Activated CD4-positive, alpha-beta T cell treated with anti-CD3 and anti-CD28 coated beads for 36 hours (primary cell): ENCODE measurements at places on chromosomes 11 and 22.

- DNase-seq = no peak
Measured at GRCh38 chr11:128532016-128532571, 55.3 kb downstream of the ETS1 start.

DNA sequence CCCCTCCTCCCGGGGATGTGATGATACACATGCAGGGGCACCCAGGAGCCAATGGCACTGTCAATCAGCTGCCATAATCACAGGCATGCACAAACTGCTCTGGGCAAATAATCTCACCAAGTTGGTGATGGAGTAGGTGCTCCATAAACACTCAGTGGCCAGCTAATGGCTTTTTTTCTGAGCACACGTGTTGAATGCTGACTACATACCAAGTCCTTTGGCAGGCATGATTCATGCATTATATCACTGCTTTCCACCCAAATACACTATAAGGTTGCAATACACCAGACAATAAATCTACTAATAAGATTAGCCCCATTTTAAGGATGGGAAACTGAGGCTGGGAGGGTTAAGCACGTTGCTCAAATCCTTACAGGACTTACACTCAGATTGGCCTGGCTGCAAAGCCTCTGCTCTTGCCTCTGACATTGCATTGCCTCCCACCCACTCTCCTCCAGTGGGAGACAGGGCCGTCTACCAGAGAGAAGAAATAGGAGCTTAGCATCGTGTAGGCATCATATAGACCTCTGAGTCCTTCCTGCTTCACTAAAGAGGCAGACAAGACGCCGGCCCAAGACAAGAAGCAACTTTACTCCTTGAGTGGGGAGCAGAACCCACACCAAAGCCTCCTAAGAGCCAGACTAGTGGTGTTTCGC is 32.7 kb upstream of the ACCSL start:
- no peak for DNase-seq

GRCh38 chr22:46352691-46353386 is 17.3 kb downstream of the TRMU start:
- DNase-seq = peak; percentile 34

DNA sequence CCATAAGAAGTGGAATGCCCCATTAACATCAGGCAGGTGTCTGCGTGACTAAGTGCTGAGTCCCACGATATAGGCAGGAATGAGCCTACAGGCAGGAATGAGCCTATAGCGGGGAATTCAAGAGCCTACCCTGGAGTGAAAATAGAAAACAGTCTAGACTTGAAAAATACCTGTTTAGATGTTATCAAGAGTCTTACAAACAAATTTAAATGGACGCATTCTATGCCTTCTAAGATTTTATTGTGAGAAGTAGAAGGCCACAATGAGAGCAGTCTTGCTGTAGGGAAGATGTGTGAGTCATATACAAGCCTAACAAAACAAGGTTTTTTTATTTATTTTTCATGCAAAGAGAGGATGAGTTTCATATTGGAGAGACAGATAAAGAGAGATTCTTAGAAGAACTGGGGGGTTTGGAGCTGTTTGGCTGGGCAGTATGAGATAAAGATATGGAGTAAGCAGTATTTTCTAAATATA is 200.8 kb upstream of the ZC3H12C start:
- no peak for DNase-seq

DNA sequence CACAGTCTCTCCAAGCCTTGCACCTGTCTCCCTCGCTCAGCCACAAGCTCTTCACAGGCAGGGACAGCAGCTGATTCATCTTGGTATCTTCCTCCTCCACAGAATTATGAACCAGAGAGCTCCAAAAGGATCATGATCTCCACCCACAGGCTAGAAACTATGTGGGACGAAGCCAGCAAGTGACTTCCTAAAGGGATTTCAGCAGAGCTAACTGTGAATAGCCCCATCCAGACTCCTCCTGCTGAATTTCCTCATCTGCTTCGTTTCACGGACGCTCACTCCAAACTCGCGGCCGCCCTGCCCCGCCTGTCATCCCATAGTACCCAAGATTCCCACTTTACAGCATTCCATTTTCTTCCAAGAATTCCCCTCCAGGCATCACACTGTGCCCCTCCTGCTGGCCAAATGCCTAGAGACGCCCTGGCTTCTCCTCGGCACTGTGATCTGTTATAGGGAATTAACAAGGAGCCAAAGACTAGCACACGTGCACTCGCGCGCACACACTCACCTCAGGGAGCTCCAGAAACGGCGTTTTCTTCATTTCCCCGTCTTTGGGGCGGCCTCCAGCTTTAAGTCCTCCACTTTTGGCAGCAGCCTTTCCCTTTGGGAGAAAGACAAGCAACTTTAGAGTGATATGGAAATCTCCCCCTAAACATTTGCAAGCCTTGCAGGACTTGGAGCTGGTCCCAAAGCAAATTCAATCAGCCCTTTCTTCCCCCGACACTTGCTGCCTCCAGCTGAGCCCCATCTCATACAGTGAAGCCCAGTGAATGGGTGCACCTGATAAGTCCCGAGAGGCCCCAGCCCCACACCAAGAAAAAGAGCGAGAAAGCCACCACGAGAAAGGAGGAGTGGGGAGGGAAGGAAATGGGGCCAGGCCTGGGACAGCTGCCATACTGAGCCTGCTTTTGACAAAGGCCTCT is 35.5 kb downstream of the SPATA19 start:
- DNase-seq = no peak

GRCh38 chr22:41367680-41368542 is 13.8 kb upstream of the TEF start:
- DNase-seq = no peak

DNA sequence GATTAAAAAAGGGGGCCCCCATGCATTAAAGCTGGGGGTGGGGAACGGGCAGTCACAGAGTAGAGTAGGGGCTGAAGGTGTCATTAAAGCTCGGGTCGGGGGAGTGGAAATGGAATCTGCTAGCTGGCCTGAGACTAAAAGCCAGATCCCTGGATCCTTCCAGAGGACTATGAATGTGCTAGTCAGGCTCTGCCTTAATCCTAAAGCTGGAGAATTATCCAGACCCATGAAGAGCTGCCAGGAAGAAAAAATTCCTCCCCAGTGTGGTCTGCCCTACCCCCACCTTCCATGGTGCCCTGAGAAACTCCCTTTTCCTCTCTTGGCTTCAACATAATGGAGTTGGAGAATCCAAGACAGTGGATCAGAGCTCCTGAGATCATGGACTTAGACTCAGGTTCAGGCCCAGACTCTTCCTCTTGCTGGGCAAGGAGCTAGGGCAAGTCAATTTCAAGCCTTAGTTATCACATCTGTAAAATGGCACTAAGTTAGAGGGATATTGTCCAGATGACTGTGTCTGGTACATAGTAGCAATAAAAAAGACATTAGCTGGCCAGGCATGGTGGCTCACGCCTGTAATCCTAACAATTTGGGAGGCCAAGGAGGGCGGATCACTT is 24.0 kb upstream of the SMTN start:
- DNase-seq = no peak

DNA sequence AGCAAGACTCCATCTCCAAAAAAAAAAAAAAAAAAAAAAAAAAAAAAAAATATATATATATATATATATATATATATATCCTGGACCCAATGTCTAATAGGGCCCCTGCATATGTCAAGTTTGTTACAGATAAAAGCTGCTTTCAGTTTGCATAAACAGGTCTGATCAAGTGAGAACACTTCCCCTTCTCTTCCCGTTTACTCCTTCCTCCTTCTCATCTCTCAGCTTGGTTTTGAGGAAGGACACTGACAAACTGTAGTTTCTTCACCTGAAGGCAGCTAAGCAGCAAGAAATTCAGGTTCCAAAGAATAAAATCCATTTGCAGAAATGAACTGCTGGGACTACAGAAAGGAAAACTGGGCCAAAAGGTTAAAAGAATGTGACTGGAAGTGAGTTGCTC is 11.7 kb downstream of the THOC5 start:
- no peak for DNase-seq

DNA sequence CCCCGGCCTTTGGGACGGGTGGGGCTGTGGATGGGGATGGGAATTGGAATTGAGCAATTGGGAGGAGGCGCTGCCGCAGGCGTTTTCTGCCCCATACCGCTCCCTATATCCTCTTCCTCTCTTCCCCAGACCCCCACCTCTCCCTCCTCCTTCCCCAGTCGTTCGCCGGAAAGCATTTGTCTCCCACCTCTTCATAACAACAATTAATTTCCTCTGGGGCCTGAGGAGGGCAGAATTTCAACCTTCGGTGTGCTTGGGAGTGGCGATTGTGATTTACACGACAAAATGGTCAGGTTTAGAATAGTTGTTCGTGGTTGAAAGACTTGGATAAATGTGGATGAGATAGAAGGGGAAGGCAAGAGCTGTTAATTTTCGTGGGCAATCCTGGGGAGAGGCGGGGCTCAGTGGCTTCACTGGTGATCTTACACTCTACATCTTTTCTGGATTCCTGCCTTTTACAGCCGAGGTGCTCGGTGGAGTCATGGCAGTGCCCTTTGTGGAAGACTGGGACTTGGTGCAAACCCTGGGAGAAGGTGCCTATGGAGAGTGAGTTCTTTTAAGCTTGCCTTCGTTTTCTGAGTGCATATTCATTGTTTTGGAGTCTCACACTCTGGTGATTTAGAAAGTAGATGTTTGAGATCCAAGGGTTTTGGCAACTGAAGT is 1.5 kb downstream of the CHEK1 start:
- DNase-seq = peak; percentile 58

GRCh38 chr22:37276776-37277175 is 5.5 kb upstream of the CYTH4 start:
- no peak for DNase-seq

DNA sequence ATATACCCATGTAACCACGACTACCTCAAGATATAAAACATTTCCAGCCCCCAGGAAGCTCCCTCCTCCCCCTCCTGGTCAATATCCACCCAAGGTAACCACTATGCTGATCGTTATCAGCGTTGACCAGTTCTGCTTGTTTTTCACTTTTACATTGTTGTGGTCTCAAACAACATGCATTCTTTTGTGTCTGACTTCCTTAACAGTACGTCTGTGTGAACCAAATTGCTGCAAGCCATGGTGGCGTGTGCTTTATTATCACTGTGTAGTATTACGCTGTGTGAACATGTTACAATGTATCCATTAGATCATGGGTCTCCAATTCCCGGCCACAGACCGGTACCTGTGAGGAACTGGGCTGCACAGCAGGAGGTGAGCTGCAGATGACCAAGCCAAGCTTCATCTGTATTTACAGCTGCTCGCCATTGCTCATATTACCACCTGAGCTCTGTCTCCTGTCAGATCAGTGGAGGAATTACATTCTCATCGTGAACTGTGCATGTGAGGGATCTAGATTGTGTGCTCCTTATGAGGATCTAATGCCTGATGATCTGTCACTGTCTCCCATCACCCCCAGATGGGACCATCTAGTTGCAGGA is 15.5 kb upstream of the GRK3 start:
- no peak for DNase-seq

DNA sequence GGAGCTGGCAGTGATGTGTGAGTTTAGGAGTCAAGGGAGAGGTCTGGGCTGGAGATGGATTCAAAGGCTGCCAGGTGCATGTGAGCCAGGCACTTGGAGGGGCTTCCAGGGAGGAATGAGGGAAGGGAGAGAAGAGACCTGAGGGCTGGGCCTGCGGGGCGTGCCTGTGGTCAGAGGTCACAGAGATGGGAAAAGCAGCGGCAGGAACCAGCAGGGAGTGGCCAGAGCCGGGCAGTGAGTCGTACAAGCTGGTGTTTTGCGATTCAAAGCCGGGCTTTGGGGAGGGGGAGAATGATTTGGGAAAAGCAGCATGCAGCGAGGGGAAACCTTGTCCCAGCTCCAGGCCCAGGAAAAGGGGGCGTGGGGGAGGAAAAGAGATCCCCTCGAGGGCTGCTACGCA is 96.9 kb upstream of the RTL6 start:
- DNase-seq = no peak

DNA sequence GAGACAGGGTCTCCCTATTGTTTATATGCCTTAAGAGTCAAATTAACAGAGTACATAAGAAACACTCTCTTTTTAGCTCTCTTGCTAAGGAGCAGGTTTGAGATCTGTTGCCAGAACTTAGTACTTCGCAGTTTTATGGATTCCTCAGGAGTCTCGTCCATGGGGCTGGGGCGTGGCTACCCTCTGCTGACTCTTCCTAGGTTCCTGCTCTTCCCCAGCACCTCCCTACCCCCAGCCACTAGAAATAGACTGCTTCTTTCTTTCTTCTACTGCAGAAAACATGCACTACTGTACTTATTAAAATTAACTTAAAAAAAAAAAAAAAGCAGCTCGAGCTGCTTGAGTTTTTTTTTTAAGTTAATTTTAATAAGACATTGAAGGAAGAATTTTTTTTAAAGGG is 8.0 kb downstream of the FAM118B start:
- no peak for DNase-seq

- DNase-seq = no peak
Measured at GRCh38 chr22:28187612-28188011, 268.6 kb upstream of the PITPNB start.

DNA sequence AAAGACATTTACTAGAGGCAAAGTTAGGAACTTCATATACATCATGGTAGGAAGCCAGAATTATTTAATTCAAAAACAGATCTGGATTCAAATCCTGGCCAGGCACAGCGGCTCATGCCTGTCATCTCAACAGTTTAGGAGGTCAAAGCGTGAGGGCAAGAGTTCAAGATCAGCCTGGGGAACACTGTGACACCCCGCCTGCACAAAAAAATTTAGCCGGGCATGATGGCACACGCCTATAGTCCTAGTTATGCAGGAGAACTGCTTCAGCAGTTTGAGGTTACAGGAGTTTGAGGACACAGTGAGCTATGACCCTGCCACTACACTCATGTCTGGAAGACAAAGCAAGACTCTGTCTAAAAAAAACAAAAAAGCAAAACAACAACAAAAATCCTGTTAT is 8.9 kb downstream of the MRTFA start:
- DNase-seq = no peak

DNA sequence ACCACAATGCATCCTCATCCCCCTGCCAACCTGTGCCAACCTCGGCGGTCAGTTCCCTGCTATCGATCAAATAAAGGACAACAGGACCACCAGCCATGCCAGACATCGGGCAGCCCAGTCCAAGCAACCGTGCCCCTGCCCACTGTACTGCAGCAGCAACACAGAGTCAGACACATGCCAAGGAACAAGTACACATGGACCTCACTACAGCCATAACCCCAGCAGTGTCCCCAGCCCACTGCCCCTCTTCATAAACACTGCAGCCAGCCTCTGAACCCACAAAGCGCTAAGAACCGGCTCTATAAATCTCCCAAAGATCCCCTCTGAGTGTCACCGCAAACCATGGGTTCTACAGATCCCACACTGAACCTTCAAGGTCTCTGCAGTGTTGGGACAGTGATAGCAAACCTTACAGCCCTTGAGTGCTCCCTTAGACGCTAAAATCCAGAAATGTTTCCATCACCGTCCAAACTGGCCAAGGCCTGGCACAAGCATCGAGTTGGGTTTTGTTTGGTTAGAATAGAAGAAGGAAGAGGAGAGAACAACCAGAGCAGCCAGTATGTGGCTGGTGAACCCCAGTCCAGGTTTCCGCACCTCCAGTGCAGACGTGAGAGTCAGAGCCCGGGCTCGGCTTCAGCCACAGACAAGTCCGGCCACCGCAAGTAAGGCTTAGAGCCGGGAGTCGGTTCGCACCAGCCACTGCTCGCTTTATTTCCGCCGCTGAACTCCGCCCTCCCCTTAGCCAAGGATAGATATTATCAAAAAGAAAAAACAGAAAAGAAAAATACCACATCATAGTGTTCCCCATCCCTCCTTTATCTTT is 7.9 kb downstream of the PAX6 start:
- DNase-seq = peak; percentile 29
